Epithelial cell of prostate (primary cell): ENCODE measurements at places on chromosomes 2 and 18.

GRCh38 chr2:904246-905024 is 46.2 kb upstream of the SNTG2 start:
- no peak for DNase-seq

GRCh38 chr2:236403811-236404210 is 139.6 kb upstream of the ASB18 start:
- DNase-seq: no peak

DNA sequence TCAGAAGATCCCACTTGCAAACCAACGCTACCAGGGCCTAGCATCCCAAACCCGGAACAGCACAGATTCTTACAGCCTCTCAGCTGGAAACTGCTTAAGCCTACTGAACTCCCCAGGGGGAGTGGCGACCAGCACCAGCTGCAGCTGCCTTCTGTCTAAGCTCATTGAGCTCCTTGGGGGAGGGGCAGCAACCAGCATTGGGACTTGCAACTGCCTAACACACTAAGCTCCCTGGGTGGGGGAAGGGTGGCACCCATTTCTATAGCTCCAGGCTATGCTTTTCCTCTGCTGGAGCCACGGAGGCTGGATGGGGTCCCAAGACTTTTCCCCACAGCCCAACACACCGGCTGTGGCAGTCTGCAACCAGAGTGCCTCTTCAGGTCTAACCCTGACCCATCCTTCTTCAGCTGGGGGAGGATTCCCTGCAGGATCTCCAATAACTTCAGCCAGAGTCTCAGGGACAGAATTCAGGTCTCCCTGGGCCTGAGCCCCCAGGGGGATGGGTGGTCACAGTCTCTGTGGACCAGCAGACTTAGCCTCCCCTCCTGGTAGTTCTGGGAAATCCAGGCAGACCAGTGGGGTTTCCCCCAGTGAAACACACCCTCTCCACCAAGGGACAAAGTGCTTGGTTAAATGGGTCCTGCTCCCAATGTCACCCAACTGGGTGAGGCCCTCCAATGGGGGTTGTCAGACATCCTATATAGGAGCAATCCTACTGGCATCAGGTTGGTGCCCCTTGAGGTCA is 45.9 kb upstream of the ITGA4 start:
- no peak for DNase-seq

GRCh38 chr2:172640389-172640788 is 84.5 kb downstream of the PDK1 start:
- DNase-seq: no peak

GRCh38 chr2:191165176-191165643 is 14.4 kb upstream of the STAT4 start:
- DNase-seq: no peak

DNA sequence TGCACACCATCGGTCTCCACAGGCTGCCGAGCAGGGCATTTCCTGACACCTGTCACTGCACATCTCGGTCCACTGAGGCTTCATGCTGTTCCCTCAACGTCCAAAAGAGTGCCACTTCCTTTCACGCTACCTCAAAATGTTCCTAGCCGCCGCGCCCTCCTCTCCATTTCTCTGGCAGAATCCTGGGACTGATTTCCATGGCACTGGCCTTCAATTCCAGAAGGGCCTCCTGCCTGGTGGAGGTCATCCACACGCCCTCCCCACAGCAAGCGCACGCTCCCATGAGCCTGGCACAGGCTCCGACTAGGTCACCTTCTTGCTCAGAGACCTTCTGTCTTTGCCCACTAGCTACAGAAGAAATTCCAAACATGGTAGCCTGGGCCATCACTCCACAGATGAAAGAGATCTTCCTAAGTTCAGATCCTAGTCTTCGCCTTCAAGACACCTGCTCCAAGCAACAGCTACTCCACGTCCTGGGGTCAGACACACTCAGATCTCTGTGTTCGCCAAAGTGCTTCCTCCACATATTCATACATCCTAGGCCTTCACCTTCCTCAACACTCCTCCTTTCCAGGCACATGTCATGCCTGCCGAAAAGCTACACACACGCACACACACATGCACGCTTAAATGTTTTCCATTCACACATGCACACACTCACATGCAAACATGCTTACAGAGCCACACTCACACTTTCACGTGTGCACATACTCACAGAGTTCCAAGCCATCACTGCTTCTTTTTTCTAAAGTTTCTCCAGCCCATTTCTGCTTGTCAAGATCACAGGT is 94.0 kb downstream of the PXDN start:
- no peak for DNase-seq

- DNase-seq: no peak
These were observed 14.0 kb upstream of the NTSR2 start for GRCh38 chr2:11683966-11684365.
